Activated CD8-positive, alpha-beta memory T cell treated with anti-CD3 and anti-CD28 coated beads, Interleukin-2, amount 10 ng/mL, durations not matched to agents 7 days and 5 days (primary cell): ENCODE measurements at places on chromosomes 12 and 14. TPM values are rescaled to one million over a fixed set of nuclear protein-coding genes. Genes with fewer than 3 reads are reported as not detected.

Gene TRPV4
- total RNA-seq, result not detected

Gene ZBTB1
- 73.3 TPM for total RNA-seq

- DNase-seq, result no peak
These were observed 5.5 kb downstream of the KHNYN start for GRCh38 chr14:24435192-24435810.

DNA sequence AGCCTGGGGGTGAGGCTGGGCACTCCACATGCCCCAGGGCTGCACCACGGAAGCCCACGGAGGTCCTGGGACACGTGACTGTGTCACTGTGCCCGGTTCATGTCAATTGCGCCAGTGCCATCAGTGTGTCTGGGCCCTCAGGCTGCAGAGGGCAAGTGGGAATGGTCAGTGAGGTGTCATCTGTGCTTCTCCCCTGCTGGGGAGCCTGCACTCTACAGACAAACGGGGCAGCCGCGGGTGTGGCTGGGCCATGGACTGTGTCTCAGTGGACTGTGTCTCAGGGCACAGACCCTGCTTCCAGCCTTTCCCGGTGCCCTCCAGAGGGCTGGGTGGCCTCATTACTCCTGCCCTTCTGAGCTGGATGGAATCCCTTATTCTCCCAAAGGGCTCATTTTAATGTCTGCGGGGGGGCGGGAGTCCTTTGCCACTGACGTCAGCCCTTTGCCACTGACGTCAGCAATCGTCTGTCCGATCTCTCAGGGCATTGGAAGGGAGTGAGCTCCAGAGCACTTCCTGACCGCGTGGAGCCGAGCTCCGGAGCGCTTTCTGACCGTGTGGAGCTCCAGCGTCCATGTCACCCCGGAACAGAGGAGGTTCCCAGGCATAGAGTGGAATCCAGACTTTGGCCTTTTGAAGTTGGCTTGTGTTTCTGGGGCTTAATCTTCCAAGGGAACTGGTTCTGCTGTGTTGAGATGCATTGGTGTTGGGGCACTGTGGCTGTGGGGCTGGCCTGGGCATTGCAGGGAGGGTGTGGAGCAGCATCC is 72.4 kb downstream of the ADGRD1 start:
- no peak for DNase-seq

DNA sequence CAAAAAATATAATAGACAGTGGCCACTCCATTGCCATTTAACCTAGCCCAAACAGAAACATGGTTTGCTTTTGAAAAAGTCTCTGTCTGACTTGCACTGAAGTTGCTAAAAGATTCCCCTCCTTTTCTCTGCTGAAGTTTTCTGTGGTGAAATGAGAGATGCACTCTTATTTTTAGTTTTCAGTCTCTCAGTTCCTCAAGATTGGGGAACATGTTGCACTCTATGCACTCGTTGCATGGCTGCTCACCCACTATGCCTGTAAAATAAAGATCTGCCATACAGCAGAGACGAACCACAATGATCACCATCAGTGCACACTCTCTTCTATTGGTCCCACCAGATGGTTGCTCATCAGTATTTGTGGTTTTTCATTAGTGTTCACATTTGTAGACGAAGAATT is 13.1 kb upstream of the DAAM1 start:
- DNase-seq, result no peak

DNA sequence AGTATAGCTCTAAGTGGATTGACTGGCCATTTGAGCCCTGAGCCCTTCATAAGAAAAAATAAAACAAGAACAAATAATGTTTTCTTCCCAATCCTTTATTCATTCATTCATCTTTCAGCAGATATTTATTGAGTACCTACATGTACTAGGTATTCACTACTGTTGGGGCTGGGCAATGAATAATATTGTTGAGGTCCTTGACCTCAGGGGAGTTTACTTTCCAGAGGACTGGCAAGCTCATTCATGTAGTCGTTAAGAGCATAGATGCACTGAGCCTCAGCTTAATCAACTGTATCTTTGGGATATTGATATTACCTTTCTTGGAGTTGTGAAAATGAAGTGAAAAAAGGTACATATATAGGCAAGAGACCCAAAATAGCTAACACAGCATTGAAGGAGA is 7.6 kb downstream of the CFAP54 start:
- DNase-seq, result no peak

DNA sequence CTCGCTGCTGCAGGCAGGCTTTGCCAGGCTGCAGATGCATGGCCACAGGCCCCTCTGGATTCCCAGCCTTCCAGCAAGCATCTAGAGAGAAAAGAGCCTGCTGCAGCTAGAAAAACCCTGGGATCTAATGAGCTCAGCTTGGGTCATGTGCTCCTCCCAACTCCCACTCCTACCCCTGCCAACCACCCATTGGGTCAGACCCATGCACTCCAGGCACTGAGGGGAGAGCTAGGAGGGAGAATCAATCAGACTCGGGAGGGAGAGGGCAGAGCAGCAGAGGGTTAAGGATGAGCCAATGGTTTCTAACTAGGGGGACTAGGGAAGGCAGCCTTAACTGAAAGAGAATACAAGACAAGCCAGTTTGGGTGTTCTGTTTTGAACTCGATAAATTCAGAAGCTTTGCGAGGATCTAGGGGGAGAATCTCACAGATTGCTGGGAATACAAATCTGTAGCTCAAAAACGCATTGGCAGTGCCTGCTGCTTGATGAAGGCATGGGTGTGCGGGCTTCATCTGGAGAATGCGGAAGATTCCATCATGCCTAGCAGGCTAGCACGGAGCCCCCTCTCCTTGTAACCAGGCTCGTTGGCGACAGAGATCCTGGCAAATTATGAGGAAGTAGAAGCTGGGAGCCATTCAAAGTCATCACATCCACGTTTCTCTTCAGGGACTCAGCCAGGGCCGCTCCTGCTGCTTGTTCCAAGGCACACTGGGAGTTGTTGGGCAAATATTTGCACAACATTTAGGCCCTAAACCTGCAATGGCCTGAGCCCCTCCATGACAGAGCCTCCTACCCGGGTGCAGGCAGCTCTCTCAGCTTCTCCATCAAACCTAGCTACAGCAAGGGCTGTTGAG is 56.4 kb downstream of the VCPKMT start:
- DNase-seq, result no peak

GRCh38 chr12:117047810-117048584 is 51.2 kb downstream of the TESC start:
- DNase-seq, result no peak
